ENCODE measurements at places on chromosomes 11 and 22.

DNA sequence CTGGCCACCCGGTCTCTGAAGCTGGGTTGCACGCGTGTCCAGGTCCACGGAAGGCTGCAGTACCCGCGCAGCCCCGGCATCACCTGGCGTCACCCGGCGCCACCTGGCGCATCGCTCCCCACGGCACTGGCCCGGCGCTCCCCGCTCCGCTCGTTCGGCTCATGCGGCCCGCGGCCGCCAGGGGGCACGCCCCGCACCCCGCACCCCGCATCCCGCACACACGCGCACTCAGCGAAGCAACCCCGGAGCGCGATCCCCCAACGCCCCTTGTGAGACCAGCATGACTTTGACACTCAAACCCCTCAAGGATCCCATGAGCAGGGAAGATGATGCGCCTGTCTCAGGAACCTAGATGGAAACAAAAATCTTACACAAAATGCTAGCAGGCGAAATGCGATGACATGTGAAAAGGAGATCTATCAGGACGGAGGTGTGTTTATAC, 11.9 kb downstream of the B3GNT6 start:
- DNase-seq = no peak

- DNase-seq = no peak
Measured at GRCh38 chr11:80610516-80610915, 1169.7 kb upstream of the TENM4 start.

DNA sequence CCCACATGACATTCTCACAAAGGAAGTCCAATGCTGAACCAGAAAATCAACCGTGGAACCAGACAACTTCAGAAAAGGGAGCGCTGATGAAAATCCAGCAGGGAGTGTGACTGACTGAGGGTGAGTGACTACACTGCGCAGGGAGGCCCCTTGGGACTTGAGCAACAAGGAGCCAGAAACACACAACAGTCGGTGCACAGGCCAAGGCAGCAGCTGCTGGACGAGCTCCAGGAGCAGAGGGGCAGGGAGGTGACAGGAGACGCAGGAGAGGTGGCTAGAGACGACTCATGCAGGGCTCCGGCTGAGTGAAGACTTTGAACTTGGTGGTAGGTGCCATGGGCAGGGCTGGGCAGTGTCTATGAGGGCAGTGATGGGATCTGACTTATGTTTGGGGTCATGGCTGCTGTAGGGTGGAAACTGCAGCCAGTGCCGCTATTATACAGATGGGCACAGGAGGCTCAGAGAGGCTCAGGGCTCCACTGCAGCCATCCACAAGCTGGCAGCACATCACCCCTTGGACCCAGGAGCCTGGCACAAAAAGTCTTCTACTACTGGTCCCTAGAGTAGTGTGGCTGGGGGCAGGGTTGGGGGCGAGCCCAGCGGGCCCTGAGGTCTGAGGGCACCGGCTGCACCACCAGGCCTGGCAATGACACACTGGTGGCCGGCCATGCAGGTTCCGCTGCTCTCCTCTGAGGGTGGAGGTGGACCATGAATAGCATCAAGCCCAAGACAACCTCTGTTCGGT, 10.3 kb upstream of the FADD start:
- DNase-seq = no peak

DNA sequence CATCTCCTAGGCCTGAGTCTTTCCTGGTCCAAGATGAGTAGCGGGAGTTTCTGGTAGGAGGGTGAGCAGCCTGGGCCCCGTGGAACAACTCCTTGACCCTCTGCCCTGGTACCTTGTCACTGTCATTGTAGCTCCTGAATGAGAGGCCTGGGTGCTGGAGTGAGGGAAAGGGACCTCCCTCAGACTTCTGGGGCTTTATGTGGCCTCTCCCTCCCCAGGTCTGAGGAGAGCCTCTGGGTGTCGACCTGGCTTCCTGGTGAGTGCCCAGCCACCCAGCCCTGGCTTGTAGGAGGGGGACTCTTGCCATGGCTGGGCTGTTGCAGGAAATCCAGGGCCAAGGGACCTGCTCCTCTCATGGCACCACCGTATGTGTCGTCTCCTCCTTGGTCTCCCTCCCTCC, 3.9 kb downstream of the P2RY2 start:
- peak; percentile 29 for DNase-seq

DNA sequence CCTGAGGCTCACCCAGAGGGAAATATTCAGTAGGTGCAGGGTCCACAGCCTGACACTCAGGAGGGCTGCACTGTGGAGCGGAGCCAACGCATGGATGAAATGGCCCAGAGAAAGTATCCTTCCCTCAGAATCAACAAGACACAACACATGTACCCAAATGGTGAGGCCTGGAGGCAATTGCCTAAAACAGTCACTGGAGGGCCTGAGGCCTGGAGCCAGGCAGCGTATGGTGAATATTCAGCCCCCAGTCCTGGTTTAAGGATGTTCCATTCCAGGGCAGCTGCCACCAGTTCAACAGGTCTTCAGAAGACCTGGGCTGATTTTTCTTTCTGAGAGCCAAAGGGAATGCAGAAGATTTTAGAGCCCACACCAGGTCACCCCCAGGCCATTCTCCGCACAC, 264.8 kb downstream of the INSC start:
- DNase-seq = no peak

DNA sequence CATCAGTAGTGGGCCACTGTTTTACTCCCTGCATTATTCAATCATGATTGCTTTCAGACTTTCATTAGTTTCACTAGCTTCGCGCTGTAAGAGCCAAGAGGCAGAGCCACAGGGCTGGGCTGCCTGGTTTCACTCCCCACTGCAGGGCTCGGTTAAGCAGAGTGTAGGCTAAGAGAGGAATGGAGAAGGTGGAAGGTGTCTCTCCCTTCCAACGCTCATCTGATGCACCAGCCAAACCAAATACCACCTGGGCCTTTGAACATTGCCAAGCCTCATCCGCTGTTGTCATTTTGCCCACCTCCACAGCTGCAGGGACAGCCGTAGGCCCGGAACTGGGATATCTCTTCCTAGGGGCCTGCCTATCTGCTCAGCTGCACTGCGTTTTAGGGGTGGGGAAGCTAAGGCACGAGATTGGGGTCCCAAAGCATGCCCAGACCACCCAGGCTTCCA, 480 bp upstream of the SMARCB1 start:
- no peak for DNase-seq

DNA sequence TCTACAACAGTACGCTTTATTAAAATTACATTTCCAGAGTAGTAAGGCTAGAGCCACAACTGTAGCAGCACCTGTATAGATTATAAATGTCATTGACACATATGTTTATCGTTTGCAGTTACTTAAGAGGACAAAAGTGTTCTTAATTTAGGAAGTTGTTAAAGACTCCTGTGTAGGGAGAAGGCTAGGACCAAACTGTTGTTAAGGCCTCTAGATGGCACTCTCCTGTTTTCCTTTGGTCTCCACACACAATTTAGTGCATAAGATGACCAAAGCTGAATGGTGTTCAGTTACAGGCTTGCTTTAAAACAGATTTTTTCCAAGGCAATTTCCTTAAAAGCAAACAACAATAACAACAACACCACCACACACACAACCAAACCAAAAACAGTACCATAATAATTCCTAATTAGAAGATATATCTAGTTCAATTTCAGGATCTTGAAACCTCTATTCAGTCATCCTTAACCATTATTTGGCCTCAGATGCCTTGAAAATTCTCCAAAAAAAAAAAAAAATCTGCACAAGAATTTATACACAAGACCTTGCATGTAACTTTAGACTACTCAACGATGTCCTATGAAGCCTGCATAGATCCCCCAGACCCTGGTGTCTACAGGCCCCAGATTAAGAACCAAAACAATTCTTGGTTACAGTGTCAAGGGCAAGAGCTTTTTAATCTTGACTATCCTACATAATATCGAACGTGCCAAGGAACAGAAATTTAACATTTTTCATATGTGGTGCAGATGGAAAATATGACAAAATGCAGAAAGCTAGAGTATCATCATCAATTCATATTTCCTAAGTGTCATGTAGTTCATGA, 42.6 kb upstream of the APOA1 start:
- no peak for DNase-seq

DNA sequence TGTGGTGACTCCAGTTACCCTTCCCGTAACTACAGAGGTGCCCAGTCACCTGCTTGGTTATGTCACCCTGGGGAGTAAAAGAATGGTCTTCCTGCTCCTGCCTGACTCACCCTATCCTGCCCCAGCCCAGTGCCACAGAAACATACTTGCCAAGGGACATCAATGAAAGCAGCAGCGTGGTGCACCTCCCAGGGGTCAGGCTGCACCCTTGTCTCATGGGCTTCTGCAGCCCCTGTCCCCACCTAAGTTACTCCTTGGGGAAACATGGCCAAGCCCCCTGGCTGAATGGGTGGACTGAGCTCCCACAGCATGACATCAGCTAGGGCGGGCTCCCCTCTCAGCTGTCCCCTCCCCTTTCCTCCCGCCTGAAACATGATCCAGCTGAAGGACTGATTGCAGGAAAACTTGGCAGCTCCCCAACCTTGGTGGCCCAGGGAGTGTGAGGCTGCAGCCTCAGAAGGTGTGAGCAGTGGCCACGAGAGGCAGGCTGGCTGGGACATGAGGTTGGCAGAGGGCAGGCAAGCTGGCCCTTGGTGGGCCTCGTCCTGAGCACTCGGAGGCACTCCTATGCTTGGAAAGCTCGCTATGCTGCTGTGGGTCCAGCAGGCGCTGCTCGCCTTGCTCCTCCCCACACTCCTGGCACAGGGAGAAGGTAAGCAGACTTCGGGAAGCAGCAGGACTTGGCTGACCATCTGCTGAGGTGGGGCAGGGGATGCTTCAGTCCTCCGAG, at the start of gene HTR3A:
Gene HTR3A (plus strand): TSS at position 368 of the 730 bp plus-strand sequence. CDS start 218 bp downstream, at position 586.
- no peak for DNase-seq

- DNase-seq = peak; percentile 17
Measured at GRCh38 chr11:118988280-118988679, 9.7 kb upstream of the CENATAC start.

Data from spleen (tissue), 13 donors.